CD14-positive monocyte (primary cell): ENCODE measurements at places on chromosomes 6 and 20. TPM values are rescaled to one million over a fixed set of nuclear protein-coding genes. Genes with fewer than 3 reads are reported as not detected.

- no peak for DNase-seq
Measured at GRCh38 chr6:151916680-151917164, 109.2 kb downstream of the ESR1 start.

APOM gene
- polyA plus RNA-seq, result 4.8 TPM

- peak; percentile 41 for DNase-seq
Measured at GRCh38 chr6:30615958-30616810, 859 bp downstream of the PPP1R10 start.

TINAG gene
- polyA plus RNA-seq, result not detected

GRCh38 chr6:17015551-17016381 is 86.1 kb upstream of the STMND1 start:
- DNase-seq, result no peak

SMPDL3A gene
- 11.9 and 21.7 TPM in 2 replicates for polyA plus RNA-seq
